ENCODE measurements at places on chromosomes 7 and 10.
A peak's percentile ranks its signal among the peaks of the same experiment; 100 is the strongest.

GRCh38 chr10:126250045-126250444 lies 138.2 kb downstream of the ADAM12 start:
- DNase-seq = no peak

DNA sequence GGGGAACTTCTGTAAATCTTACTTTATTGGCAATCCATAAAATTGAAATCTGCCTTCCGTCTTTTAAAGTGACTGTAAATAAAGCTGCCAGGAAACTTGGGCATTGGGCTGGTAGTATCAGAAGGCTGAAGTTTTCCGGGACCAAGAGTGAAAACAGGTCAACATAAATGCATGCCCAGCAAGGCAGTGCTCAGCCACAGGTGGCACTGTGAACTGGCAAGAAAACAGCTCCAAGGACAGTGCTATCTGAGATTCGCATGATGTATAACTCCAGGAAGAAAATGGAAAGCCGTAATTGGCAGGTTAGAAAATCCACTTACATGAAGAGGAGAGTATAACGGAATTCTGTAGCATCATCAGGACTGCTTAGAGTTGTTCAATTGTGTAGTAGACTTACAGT lies 1.9 kb upstream of the INSYN2A start:
- DNase-seq = no peak

DNA sequence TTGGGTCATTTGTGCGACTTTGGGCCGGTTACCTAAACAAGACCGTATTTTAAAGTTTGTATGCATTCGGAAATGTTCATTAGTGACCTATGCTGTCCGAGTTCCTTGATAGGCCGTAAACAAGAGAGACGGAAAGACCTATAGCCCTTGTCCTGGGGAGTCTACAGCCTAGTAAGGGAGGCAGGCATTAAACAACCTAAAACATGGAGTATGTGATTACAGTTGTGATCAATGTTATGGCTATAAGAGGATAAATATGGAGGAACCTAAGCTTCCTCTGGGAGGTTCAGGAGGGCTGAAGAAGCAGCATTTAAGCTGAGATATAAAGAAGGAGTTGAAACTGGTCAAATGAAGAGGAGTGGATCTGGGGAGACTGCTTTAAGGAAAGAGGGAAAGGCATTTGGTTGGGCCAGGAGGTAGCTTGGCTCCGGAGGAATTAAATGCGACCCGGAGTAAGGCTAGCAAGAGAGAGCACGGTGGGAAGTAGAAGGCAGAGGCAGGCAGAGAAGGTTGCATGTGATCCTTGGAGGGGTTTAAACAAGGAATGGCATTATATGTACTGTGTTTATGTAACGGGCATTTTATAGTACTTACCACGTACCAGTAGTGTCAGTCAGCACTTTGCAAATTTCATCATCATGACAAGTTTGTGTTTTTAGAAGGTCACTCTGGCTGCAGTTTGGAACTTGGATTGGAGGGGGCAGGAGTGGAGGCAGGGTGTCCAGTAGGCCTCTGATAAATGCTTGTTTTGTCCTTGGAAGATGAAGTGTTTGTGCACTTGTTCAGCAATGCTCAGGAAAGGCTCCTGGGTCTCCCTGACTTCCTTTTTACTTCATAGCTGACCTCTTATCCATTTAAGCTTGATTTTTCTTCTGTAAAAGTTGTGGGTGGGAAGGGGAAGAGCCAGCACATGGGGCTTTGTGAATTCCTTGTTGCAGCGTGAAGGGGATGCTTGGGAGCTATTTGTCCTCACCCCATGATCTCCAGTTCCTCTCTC lies 1.0 kb upstream of the AVPI1 start:
- no peak for DNase-seq

GRCh38 chr10:50542871-50543270 lies 80.9 kb downstream of the SGMS1 start:
- DNase-seq = no peak

GRCh38 chr10:74012480-74012879 lies 14.6 kb downstream of the VCL start:
- DNase-seq = no peak

DNA sequence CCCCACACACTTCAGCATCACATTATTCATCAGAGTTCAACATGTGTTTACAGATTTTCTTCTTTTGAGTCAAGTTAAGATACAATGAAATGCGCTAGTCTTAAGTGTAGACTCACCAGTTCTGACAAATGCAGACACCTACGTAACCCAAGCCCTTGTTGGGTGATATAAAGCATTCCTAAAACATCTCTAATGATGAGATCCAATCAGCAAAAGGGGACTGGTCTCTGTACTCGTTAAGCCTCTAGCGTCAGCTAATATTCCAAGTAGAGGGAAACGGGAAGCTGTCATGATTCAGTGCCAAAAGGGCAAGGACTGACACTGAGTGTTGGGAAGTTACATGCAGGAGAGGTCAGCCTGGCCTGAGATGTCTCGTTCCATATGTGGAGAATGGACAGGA lies 38.7 kb upstream of the TRIL start:
- DNase-seq = no peak

GRCh38 chr7:3495530-3495929 lies 194.5 kb downstream of the SDK1 start:
- DNase-seq = no peak

- no peak for DNase-seq
Measured at GRCh38 chr10:88640186-88640585, 24.1 kb upstream of the LIPF start.

GRCh38 chr7:134371536-134371935 lies 54.8 kb upstream of the SLC35B4 start:
- no peak for DNase-seq

- peak; percentile 51 for DNase-seq
Measured at GRCh38 chr10:118720685-118721538, 33.9 kb downstream of the CACUL1 start.

DNA sequence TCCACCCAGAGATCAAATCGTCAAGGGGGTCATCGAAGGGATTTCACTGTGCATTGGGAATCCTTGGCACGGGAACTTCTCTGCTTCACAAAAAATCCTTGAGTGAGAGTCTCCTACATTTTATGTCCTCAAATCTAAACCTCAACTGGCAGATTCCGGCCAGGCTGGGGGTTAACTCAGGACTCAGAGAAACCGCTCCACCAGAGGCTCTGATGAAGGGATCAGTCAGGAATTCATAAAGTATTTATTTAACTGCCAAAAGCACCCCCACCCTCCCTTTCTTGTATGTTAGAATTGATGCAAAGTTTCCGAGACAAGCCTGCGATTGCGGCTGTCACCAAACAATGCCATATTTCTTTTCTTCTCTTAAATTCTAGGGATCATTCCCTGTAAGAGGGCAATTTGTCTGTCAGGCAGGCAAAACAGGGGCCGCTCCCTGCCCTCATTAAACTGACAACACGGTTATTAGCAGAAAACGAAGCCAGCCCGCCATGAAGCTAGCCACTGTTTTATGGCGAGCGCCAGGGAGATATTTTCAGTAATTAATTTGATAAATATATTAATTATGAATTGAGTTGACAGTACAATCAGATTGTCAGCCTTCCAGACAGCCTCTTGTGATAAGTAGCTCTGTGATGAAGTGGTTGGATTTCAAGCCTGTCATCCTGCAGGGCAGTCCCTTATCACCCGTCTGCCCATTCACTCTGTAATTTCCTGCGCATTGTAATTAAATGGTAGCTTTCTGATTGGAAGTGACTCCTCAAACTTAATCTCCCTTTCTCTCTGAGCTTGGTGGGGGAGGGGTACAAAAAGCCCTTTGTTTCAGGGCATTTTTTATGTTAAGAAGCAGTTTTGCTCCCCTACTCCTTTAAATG lies 153.0 kb upstream of the GPR26 start:
- no peak for DNase-seq

GRCh38 chr7:78101076-78101475 lies 302.5 kb downstream of the PHTF2 start:
- DNase-seq = no peak

GRCh38 chr7:101160910-101161309 lies 4.5 kb downstream of the VGF start:
- DNase-seq = no peak

DNA sequence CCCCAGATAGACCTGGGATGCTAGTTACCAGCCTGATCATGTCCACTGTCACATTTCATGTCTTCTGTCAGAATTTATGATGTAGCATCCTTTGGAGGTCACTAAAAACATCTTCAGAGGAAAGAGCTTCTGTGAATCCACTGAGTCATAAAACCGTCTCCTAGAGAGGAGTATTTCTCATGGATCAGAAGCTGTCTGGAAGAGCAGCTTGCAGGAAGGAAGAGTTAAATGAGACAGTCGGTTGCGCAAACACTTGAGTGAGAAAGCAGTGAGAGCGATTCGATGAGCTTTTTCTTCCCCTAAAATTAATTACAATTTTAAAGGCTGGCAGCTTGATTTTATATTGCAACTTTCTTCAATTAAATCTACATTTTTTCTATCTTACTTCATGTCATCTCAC lies 47.2 kb upstream of the WDR11 start:
- no peak for DNase-seq

DNA sequence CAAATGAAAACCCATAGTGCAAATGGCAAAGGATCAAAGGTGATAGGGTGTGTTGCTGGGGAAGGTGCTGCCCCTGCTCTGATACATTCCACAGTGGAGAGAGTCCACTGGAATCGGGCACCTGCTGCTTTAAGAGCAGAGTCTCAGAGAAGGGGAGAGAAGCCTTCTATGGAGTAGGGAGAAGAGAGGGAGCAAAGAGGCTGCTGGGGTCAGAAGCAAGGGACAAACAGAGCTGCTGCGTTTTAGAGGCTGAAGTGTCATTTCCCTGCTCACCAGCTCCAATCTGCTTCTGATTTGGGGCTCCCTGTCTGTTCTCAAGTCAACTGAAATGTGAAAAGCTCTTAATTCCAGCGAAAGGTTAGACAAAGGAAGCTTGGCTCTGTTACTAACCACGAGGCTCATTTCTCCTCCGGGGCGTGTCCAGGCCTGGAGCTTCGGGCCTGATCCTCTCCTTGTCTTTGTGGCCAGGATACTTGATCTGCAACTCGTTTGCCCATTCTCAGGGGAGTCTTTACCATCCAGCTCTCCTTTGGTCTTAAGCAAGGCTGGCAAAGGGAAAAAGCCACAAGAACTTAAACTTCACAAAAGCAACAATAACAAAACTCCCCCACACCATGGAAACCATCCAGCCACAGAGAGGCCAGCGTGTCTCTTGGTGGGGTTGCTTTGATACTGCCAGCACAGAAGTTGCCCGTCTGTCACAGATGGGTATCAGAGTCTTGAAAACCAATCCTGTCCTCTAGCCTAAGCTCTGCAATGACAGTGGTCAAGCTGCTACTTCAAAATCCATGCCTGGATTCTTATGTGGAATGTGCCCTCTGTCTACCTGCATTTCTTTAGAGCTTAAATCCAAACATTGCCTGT lies 692.6 kb downstream of the SUGCT start:
- DNase-seq = no peak

DNA sequence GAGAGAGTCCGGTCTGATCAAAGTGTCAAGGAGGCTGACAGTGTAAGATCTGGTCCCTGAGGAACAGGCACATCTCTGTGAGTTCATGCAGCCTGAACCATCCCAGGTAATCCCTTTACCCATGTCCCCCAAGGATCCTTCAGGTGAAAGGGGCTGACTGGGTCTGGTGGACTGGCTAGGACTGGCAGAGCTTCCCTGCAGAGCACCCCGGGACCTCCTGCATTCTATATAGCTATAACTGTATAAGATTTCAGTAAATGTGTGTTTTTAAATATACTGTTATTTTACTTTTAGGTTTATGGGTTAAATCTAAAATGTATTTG lies 246.8 kb downstream of the ELMO1 start:
- no peak for DNase-seq

GRCh38 chr7:126083014-126083413 lies 1153.4 kb upstream of the POT1 start:
- DNase-seq = no peak

DNA sequence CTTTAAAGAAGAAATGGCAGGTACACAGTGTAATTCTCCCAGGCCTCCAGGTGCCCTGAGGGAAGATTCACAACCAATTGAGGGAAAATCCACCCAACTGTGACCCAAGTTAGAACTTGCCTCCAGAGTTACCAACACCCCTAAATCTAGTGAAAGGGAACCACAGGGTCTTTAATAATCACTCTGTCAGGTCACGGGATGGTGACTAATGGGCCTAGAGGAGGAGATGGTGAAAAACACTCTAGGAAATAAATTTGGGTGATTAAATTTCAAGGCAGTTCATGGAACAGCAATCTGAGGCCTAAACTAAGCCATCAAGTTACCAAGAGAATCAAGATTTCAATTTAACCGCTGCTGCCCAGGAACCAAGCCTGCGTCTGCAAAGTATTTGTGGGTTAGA lies 26.7 kb upstream of the SLF2 start:
- no peak for DNase-seq

DNA sequence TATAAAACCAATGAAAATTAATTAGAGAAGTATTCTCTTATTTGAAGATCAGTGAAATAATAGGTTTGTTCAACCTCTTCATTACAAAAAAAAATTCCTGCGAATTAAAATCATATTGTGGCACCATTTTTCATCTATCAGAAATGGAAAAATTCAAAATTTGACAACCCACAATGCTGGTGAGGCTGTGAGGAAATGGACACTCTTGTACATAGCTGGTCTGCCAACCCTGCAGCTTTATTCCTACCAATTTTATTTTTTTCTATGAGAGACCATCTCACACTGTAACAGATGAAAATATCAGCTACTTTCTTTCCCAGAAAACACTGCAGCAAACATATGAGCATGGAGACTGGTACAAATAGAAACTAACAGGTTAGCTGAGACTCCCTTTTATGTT lies 208.8 kb upstream of the SEMA3E start:
- DNase-seq = no peak

DNA sequence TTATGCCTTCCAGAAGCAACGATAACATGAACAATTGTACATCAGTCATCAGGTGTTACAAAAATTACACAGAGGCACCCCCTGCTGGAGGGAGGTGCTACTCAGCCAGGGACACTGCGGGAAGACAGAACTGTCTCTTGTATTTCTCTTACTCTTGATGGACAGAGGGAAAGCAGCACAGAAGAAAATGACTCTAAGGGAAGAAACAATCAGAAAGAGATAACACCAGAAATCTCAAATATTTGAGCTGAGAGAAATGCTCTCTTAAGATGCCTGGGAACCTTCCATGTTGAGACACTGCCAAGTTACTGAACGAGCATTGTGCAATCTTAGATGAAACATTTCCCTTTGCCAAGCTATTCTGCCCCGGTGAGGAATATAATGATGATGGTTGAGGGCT lies 227.6 kb upstream of the NPSR1 start:
- no peak for DNase-seq

GRCh38 chr10:114293075-114293474 lies 54.0 kb downstream of the VWA2 start:
- DNase-seq = no peak
